Memory B cell (primary cell): ENCODE measurements at places on chromosomes 2 and 18.

DNA sequence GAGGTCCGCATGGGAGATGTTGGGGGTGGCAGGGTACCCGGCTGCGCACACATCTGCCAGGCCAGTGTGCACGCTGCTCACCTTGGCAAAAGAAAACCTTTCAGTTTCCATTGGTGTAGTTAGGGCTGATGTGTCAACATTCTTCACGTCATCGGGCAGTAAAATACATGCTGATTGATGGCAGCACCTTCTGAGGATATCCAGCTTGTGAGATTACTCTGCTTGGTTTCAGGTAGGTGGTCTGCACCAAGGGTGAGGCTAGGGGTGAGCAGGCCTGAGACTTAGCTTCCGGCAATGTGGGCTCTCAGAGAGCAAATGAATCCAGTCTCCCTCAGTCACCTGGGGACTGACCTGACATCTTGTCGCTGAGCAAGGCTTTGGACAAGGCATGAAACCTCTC is 19.3 kb upstream of the ACKR3 start:
- H3K27ac ChIP-seq = peak overlapping the region; percentile 96
- H3K36me3 ChIP-seq = peaks cover 2% of the 10 kb centered on the region
- H3K4me1 ChIP-seq = peaks cover 66% of the 10 kb centered on the region
- H3K4me3 ChIP-seq = peak overlapping the region; percentile 63
- no peak for DNase-seq
- no peaks in the 10 kb centered on the region for H3K27me3 ChIP-seq

DNA sequence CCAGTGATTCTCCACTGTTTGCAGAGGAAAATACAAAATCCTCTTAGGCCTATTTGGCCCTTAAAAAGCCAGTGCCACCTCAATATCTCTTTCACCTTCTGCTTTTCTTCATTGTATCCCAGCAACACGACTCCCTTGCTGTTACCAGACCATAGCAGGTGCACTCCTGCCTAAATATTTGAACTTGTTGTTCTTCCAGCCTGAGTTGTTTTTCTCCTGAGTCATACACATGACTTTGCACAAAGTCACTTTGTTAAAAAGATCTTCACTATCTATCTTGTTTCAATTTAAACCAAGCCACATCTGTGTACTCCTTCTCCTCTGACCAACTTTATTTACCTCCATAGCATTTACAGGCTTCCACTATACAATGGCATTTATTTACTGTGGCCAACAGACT is 103.6 kb downstream of the LRRTM4 start:
- no peak overlapping the region for H3K4me3 ChIP-seq
- H3K4me1 ChIP-seq = no peaks in the 10 kb centered on the region
- H3K27me3 ChIP-seq = no peaks in the 10 kb centered on the region
- DNase-seq = no peak

DNA sequence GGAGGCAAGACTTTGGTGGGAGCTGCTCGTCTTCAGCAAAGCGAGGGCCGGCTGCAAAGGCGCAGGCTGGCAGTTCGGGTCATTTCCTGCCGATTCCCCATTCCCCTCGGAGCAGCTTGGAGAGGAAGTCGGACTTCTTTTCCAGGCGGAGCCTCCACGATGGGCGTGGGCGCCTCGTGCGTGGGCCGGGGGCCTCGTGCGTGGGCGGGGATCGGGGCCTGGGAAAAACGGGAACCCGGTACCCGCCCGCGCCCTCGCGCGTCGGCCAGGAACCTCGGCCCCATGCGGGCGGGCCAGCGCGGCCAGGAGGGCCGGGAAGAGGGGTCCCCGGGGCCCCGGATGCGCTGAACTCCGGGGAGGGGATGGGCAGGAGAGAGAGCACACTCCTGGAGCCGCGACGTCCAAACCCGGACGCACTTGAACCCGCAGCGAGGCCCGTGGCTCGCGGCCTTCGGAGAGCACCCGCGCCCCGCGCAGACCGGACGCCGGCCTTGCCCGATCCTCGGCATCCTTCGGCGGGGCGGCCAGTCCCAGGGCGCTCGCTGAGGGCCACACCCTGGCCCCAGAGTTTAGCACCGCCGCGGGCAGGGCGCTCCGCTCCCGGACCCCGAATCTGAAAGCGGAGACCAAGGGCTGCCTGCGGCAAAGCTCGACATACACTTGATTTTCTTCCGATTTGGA is 368.4 kb downstream of the MTX2 start:
- H3K4me3 ChIP-seq = peak overlapping the region; percentile 69
- no peak overlapping the region for H3K27ac ChIP-seq
- peaks cover 3% of the 10 kb centered on the region for H3K4me1 ChIP-seq
- no peaks in the 10 kb centered on the region for H3K36me3 ChIP-seq
- peaks cover 10% of the 10 kb centered on the region for H3K27me3 ChIP-seq

DNA sequence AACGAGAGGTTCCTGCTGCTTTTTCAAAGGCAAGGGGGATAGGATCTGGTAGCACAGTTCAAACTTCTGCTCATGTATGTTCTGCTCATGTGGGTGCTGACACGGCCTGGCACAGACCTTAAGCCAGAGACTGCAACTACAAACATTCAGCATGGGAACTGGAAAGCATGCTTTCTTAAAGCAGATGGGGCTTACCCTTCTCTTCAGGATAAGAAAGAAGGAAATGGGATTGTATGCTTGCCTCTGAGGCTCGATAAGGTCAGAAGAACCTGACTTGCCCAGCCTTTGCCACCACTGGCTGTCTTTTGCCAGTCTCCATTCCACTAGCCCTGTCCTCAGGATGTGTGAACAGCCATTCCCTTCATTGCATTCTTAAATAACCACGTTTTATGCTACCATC is 10.7 kb downstream of the DOCK10 start:
- H3K4me3 ChIP-seq = no peak overlapping the region

DNA sequence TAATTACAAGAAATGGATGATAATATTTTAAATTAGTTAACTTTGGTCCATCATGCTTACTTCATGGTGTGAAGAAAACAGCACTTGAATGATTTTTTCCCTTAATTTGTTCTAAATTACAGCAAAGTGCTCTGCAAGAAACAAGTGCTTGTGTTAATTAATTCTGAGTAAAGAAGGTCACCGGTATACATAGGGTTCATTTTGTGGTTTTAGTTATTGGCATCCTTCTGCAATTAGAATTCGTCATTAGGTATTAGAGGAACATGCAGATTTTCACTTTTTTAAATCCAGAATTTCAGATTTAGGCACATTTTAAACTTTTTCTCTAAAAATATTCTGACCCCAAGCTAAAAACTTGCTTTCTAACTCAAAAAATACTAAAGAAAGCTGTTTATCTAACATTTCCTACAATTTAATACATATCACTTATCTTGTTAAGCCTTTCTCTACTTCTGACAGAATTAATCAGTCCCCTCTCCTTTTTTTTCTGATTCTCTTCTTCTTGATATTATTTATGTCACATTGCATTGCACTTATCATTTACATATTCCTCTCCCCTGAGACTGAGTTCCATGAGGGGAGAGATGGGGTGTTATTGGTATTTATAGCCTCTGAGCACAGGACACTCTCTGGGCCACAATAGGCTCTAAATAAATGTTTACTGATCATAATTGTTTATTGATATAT is 129.2 kb downstream of the PLA2R1 start:
- no peak for DNase-seq
- peaks cover 14% of the 10 kb centered on the region for H3K4me1 ChIP-seq
- no peaks in the 10 kb centered on the region for H3K36me3 ChIP-seq
- H3K4me3 ChIP-seq = peak overlapping the region; percentile 5

DNA sequence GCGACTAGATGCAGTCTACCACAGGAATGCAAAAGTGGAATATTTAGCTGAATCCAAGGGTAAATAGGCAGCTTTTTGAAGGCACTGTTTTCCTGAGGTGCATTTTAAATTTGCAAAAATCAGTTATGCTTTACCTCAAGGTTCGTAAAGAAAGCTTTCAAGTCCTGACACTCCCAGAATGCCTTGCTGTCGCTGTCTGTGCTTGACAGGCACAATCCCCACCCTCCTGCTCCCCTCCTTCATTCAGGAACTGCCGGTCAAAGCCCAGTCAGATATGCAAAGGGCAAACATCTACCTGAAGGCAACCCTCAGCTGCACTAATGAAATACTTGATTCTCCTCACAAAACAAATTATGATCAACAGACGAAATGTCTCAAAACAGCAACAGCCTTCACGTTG is 97.4 kb upstream of the DDX18 start:
- DNase-seq = no peak
- H3K4me3 ChIP-seq = no peak overlapping the region
- no peak overlapping the region for H3K27ac ChIP-seq
- H3K36me3 ChIP-seq = peaks cover 1% of the 10 kb centered on the region
- H3K27me3 ChIP-seq = peaks cover 5% of the 10 kb centered on the region
- H3K4me1 ChIP-seq = no peaks in the 10 kb centered on the region

DNA sequence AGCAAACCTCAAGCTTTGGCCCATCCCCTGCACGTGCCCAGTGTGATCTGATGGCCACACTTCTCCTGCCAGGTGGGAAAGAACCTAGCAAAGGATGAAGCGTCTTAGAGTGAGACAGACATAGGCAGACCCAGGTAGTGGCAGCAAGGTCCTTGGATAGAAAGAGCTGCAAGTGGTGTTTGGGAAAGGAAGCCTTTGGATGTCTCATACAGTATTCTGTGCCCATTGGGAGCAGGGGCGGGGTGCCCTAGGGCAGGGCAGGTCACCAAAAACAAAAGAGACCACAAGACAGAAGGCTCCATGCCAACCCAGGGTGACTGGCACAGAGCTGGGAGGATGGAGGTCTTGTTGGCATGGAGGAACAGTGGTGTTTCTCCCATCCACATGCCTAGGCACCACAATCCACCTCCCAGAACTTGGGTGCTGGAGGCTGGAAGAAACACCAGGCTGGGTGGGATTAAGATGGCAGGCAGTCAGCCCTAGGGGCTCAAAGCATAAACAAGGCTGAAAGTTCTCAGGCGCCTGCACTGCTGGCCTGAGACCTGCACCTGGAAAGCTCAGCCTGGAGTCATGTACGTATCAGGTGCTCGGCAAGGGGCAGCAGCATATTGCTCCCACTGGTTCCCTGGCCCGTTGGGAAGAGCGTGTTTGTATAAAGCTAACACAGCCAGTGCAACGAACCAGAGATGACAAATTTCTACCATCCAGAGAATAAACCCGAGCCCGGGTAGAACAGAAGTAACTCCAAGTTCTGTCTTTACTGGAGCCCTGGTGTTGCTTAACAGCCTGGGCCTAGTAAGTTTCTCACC is 52.9 kb downstream of the CRACDL start:
- peaks cover 11% of the 10 kb centered on the region for H3K36me3 ChIP-seq
- no peak overlapping the region for H3K4me3 ChIP-seq
- H3K4me1 ChIP-seq = no peaks in the 10 kb centered on the region
- DNase-seq = no peak
- no peak overlapping the region for H3K27ac ChIP-seq
- H3K27me3 ChIP-seq = peaks cover 18% of the 10 kb centered on the region

- H3K27me3 ChIP-seq = no peaks in the 10 kb centered on the region
- H3K4me1 ChIP-seq = peaks cover 17% of the 10 kb centered on the region
- DNase-seq = no peak
- H3K36me3 ChIP-seq = peaks cover 9% of the 10 kb centered on the region
These were observed 2.1 kb downstream of the HAT1 start for GRCh38 chr2:171924170-171924942.

GRCh38 chr2:68931799-68932198 is 20.9 kb downstream of the GKN2 start:
- no peaks in the 10 kb centered on the region for H3K36me3 ChIP-seq
- peaks cover 6% of the 10 kb centered on the region for H3K27me3 ChIP-seq
- H3K4me1 ChIP-seq = no peaks in the 10 kb centered on the region
- H3K27ac ChIP-seq = no peak overlapping the region
- no peak overlapping the region for H3K4me3 ChIP-seq

GRCh38 chr2:126370201-126370600 is 285.8 kb upstream of the GYPC start:
- no peak overlapping the region for H3K27ac ChIP-seq
- no peak overlapping the region for H3K4me3 ChIP-seq
- H3K27me3 ChIP-seq = no peaks in the 10 kb centered on the region
- no peaks in the 10 kb centered on the region for H3K36me3 ChIP-seq
- no peaks in the 10 kb centered on the region for H3K4me1 ChIP-seq

GRCh38 chr2:237737196-237737865 is 61.2 kb upstream of the RBM44 start:
- no peaks in the 10 kb centered on the region for H3K27me3 ChIP-seq
- no peak overlapping the region for H3K4me3 ChIP-seq
- no peak for DNase-seq

GRCh38 chr2:147824620-147825019 is 20.2 kb upstream of the ACVR2A start:
- peaks cover 1% of the 10 kb centered on the region for H3K36me3 ChIP-seq
- no peaks in the 10 kb centered on the region for H3K4me1 ChIP-seq
- peaks cover 3% of the 10 kb centered on the region for H3K27me3 ChIP-seq

GRCh38 chr18:10804126-10804525 is 278.3 kb downstream of the NAPG start:
- no peaks in the 10 kb centered on the region for H3K4me1 ChIP-seq
- no peak overlapping the region for H3K27ac ChIP-seq
- no peak for DNase-seq
- H3K36me3 ChIP-seq = no peaks in the 10 kb centered on the region

GRCh38 chr18:27497246-27497645 is 312.1 kb upstream of the CHST9 start:
- H3K27ac ChIP-seq = no peak overlapping the region
- H3K4me1 ChIP-seq = no peaks in the 10 kb centered on the region
- no peak overlapping the region for H3K4me3 ChIP-seq

DNA sequence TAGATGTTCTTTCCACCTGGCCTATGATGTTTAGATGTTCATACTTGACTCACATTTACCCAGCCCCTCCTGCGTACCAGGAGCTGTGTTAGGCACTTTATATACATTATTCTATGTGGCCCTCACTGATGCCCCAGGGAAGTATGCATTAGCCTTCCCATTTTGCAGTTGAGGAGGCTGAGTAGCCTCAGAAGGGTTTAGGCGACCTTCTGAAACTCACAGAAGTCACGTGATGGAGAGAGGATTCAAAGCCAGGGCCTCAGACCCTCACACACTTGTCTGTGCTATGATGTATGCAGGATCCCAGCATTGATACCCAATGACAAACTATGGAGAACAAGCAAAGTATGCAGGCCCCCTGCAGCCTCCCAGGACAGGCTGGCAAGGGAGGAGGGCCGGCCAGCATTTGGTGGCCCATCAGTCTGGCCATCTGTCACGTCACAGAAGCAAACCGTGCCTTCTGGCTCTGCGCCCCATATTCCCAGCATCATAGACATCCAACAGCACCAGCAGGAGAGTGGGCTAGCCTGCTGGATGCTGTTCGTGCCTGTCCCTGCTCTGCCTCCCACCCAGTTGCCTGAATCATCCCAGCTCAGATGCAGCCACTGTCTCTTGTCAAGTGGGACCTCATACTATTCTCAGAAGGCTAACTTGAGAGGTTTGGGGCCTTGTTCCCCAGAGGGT is 33.6 kb downstream of the EHD3 start:
- peaks cover 29% of the 10 kb centered on the region for H3K4me1 ChIP-seq
- H3K27ac ChIP-seq = peak overlapping the region; percentile 58
- no peak overlapping the region for H3K4me3 ChIP-seq
- DNase-seq = no peak
